A549 (cell line): ENCODE measurements at places on chromosomes 6 and 20.

DNA sequence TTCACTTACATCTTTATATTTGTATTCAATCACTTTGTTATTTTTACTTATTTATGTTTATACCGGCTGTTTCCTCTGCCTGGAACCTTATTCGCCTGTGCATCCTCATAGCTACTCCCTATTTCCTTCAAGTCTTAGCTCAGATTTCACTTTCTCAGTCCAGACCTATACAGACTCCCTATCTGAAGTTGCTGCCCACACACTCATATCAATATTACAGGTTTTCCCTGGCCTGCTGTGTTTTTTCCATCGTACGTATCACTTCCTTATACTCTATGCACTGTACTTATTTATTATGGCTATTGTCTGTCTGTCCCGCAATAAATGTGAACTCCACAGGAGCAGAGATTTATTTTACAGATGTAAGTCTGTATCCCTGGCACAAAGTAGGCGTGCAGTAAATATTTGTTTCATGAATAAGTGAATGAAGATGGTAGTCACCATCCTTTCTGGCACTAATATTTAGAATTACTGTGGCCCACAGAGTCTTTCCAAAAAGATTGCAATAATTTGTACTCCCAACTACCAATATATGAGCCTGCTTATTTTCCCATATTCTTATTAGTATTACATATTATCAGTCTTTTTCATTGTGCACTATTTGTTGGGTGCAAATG lies 64.9 kb downstream of the TNFAIP3 start:
- DNase-seq, result no peak

DNA sequence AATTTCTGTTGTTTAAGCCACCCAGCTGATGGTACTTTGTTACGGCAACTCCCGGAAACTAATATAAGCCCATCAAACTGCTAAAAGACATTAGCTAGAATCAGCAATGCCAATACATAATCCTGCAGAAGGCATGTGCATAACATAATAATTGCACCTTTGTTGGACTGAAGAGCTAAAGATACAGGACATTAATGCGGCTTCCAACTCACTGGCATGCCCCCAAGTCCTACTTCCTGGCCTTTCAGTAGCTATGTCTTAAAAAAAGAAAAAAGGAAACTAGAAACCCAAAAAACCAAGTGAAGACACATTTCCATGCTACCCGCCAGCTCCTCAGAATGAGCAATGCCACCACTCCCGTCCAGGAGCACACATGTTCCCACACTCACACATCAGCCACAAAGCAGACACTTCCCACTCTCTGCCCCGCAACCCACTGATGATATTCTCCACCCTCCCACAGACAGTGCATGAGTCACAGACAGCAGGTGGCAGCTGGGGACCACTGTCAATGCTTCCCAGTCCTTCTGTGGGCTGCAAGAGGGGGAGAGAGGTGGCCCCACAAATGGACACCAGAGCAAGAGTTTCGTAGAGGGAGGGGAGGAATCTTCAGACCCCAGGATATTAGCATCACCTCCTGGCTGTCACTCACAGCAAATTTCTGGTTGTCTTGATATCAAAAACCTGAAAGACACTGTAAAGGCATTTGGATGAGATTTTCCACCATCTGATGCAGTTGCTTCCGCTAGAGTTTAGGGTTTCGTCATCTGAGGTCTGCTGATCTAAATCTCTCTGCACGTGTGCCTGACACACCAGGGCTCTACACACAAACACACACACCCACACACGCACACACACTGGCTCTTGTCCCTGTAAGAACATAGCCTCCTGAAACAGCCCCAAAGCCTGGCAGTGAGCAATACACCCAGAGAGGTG lies 32.8 kb downstream of the GFOD1 start:
- DNase-seq, result no peak

- DNase-seq, result peak; percentile 44
These were observed 106.8 kb downstream of the PDE10A start for GRCh38 chr6:165556116-165556843.

DNA sequence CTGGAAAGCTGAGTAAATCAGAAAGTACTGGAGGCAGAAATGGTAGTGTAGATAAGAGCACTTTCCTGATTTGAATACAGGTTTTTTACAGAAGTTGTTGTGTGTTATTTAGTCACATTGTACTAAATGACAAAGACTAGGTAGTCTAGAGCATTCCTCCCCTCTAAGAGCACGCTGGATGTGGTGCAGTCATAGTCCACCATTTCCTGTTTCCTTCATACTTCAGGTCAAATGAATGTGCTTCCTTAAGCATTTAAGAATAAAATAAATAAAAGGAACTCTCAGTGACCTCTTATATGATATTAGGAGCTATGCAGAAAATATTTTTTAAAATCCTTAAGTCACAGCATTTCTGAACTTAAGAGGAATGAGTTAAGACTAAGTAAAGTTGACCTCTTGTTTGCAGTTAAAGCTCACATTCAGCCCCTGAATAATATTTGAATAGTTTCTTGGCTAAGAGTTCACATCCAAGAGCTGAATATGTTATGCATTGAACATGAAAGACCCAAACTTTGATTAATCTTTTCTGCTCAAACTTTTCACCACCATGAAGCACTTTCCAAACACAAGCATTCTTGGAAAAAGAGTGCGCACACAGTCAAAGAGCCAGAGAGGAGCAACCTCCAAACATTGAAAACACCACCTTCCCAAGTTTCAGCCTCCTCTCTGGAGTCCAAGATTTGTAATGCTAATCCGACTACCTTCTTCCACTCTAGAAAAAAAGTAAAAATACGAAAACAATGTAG lies 53.4 kb upstream of the TMEM30A start:
- no peak for DNase-seq
